Dermis microvascular lymphatic vessel endothelial cell (primary cell): ENCODE measurements at places on chromosomes 2 and 18. TPM values are rescaled to one million over a fixed set of nuclear protein-coding genes. Genes with fewer than 3 reads are reported as not detected.

DNA sequence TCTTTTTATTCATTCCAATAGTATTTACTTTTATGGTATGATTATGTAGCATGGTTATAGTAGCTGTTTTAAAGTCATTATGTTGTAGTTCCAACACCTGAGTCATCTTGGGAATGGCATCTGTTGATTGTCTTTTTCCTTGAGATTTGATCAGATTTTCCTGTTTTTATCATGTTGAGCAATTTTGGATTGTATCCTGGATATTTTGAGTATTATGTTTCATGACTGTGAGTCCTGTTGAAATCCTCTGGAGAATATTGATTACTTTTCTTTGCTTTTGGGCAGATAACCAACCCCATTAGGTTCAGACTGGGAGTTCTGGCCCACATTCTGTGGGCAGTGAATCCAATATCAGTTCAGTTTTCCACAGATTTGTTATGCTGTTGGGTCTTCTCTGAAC, 163.2 kb upstream of the SPRED2 start:
- no peak for DNase-seq

- no peak for DNase-seq
Measured at GRCh38 chr2:129883121-129883520, 96.3 kb upstream of the RAB6C start.

POTEJ gene
- total RNA-seq: 0.26 and 0.38 TPM in 2 replicates

RUFY4 gene
- not detected in 2 replicates for total RNA-seq

ACTR3 gene
- total RNA-seq: 110 and 132 TPM in 2 replicates

GRCh38 chr2:101150306-101151145, 656 bp downstream of the TBC1D8 start:
- DNase-seq: peak; percentile 43

GRCh38 chr2:231521443-231521842, 8.8 kb downstream of the NMUR1 start:
- no peak for DNase-seq

DNA sequence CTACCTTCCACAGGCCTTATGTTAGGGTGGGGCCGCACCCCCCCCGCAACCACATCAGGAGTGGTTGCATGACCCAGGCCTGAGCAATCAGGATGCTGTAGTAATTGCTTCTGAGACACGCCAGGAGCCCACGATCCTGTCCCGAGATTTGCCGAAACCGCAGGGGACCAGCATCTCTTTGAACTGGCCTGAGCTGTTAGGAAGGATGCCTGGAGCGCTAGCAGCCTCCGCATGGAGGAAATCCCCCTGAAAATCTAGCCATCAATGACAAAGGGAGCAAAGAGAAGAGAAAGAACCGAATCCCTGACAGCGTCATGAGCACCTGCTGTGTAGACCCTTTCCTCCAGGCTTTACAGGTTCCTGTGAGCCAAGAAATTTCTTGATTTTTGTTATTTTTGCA, 8.7 kb upstream of the TEX44 start:
- DNase-seq: no peak

- no peak for DNase-seq
Measured at GRCh38 chr2:120230515-120231471, 7.6 kb upstream of the TMEM185B start.

NYAP2 gene
- not detected in 2 replicates for total RNA-seq

CXCR4 gene
- total RNA-seq: 26.8 and 37.0 TPM in 2 replicates

- DNase-seq: no peak
Measured at GRCh38 chr2:203059567-203060240, 45.0 kb downstream of the NBEAL1 start.

GRCh38 chr2:217979151-217979811, 23.5 kb downstream of the TNS1 start:
- peak; percentile 22 for DNase-seq

GRCh38 chr2:223725494-223725893, 111.9 kb downstream of the AP1S3 start:
- peak; percentile 81 for DNase-seq

- no peak for DNase-seq
Measured at GRCh38 chr18:39318008-39318407, 1752.4 kb upstream of the CELF4 start.

MAB21L4 gene
- total RNA-seq: not detected in 2 replicates

DNA sequence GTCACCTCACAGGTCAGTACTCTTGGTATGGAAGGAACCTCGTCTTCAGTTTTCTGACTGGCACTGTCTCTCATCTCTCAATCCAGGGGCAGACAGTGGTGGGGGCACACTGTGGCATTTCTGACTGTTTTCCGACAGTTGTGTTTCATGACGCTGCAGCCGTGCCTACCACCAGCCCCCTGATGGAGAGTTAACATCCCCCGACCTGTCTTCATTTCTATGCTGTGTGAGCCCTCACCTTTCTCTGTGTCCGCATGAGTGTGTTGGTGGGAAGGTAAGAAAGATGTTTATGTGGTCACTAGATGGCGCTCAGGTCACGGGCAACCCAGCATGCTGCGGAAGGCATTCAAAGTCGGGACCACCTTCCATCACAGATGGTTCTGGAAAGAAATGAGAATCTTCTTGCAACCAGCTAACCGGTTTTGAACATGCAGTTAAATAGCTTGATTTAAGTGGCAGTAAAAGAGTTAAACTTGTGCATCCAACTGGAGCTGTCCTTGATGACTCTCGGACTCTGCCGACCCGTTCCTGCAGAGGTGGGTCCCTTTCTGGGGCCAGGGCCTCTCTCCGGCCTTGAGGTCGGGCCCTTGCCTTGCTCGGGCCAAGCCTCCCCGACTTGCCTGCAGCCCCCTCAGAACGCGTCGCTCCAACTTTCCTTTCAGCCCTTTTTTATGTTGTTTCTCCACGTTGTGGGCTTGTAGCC, 92.4 kb downstream of the DYSF start:
- DNase-seq: peak; percentile 60

DNA sequence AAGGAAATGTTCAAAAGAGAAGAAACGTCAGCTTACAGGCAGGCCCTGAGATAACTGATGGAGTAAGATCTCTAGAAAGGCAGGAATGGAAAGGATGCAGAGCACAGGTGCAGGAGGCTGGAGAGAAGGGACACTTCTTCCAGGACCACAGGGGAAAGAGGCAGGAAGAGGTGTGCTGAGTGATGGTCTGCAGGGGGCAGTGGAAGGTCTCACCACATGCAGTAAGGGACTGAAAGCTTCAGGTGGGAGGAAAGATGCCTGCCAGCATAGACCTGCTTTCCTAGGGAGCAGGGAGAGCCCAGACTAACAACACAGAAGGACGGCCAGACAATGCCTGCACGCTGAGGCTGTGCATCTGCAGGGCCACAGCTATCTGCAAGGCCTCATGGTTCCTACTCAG, 156.8 kb downstream of the L3MBTL4 start:
- DNase-seq: no peak

- DNase-seq: peak; percentile 66
Measured at GRCh38 chr2:203808046-203808750, 59.4 kb upstream of the CTLA4 start.

- DNase-seq: no peak
Measured at GRCh38 chr2:187313831-187314230, 134.2 kb downstream of the CALCRL start.

TPO gene
- total RNA-seq: under 0.01 TPM in 1 of 2 replicates, not detected in the other

DNA sequence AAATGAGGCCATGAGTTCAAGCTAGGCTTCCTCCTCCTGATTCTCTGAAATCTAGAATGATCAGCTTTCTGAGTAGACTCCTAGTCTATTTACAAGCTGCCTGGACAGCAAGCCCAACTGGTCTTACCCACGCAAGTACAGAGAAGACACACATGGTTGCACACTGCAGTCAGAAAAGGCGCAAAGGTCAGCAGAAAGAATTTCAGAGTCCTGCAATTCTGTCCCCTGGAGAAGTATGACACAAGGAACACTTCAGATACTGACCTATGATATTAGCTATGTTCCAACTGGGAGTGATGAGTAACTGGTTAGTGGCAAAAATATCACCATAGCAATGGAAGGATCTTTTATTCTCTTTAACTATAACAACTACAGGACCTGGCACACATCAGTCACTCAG, 336.1 kb upstream of the PKDCC start:
- no peak for DNase-seq

ASAP2 gene
- 29.8 and 30.0 TPM in 2 replicates for total RNA-seq

GRCh38 chr18:61064911-61065310, 268.3 kb upstream of the CDH20 start:
- DNase-seq: no peak

DNA sequence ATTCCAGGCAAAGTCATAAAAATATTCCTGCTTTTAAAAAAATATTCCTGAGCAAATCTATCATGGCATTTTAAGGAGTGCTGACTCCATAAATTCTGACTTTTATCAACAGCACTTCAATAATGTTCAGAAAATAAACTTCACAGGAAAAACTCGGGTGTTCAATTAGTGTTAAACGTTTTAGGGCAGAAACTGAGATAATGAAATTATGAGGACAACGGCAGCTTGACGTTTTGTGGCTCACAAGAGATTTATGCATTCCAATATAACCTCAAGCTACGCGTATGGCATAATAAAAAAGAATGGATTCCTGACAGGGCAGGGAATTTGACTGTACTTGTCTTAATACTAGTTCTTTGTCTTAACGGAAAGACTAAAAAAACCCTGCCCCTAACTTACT, 133.2 kb downstream of the ICOS start:
- no peak for DNase-seq

SERPINB11 gene
- total RNA-seq: not detected in 2 replicates

GRCh38 chr2:14626873-14627272, 5.6 kb upstream of the LRATD1 start:
- DNase-seq: no peak

GRCh38 chr2:35803126-35803525, 552.5 kb upstream of the CRIM1 start:
- DNase-seq: no peak

GRCh38 chr18:60248336-60249330, 123.9 kb downstream of the MC4R start:
- DNase-seq: no peak

FRZB gene
- total RNA-seq: 0.13 and 0.51 TPM in 2 replicates

STARD6 gene
- total RNA-seq: 0.13 and 0.26 TPM in 2 replicates

IL18R1 gene
- total RNA-seq: 0.25 and 0.51 TPM in 2 replicates

DNA sequence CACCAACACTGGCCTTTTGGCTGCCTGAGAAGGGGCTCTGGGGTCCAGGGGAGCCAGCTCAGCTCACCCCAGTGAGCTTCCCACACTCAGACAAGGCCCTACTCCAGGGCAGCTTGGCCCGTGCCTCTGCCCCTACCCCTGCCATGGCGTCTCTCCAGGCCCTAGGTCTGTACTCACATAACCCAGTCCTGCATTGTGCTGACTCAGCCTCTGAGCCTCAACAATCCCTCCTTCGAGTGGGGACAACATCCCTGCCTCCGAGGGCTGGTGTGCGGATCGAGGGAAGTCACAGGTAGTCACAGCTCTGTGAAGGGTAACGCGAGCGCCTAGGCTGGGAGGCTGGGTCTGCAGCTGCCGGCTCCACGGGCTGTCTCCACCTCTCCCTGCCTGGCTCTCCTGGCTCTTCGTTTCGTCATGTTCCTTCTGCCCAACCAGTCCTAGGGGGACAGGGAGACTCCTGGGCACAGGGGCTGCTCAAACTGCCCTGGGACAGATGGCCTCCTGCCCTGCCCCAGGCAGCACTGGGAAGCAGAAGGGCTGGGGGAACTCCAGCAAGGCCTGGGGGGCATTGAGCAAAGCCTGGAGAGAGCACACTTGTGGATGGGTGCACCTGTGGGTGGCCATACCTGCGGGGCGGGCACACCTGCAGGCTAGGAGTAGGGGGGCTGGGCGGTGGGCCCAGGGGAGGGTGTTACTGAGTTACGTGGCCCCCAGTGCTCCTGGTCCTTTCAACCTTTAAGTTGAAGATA, 74.6 kb downstream of the RRM2 start:
- DNase-seq: no peak

GRCh38 chr2:152740743-152741328, 22.4 kb downstream of the ARL6IP6 start:
- peak; percentile 51 for DNase-seq

DNA sequence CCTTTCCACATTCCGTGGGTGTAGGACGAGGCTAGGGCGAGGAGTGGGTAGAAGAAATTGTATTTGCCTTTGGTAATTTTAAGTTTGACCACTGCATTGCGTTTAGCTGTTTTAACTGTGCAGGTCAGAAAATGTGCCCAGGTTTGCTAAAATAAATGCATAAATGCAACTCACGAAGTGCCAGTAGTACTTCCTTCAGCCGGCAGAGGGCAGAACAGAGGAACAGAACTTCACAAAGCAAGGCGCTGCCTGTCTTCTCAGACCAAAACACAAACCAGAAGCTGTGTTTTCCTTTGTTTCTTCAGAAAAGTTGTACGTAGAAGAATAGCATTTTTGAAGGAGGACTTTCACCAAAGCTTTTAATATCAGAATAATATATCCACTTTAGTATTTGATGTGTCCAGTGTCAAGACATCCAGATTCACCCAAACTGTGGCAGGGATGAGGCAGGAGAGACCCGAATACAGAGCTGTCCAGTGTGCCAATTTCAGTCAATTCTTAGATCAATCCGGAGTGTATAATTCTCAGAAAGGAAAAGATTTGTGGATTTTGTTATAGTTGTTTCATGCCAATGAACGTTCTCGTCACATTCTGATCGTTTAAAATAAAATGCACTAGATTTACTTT, 348.6 kb downstream of the DLGAP1 start:
- DNase-seq: peak; percentile 27

- no peak for DNase-seq
Measured at GRCh38 chr2:113156278-113157117, 17.3 kb upstream of the PSD4 start.

GRCh38 chr2:48310581-48310980, 219.4 kb upstream of the STON1 start:
- no peak for DNase-seq

GRCh38 chr2:175742367-175742766, 259.7 kb downstream of the LNPK start:
- DNase-seq: no peak

DNA sequence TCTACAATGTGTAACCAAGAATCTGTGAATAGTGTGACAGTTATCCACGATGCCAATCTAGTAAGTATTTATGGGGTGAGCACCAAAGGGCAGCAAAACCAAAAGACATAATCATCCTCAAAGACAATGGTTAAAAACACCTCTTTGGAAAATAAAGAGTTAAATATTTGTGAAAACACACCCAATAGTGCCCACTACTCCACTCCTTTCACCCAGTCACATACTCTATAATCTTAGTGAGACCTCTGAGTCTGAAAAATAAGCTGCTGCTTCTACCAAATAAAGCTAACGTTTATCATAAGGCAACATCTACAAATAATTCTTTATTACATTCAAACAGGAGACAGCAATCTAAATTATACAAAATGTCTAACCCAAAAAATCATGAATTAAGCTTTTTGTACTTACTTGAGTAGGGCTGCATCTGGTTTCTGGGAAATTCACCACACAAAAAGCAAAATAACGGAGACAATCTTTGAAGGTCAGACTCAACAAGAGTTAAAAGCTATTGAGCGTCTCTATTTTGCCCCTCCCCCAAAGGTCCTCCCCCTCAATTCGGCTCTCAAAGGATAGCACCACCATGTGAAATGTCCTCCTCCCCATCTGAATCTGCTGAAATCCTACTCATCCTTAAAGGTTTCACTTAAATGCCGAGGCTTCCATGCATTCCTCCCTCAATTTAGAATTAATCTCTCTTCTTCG, 2.0 kb downstream of the RAPH1 start:
- DNase-seq: no peak

GRHL1 gene
- 0.26 and 0.76 TPM in 2 replicates for total RNA-seq

LIPG gene
- total RNA-seq: 1.3 and 4.2 TPM in 2 replicates

DNA sequence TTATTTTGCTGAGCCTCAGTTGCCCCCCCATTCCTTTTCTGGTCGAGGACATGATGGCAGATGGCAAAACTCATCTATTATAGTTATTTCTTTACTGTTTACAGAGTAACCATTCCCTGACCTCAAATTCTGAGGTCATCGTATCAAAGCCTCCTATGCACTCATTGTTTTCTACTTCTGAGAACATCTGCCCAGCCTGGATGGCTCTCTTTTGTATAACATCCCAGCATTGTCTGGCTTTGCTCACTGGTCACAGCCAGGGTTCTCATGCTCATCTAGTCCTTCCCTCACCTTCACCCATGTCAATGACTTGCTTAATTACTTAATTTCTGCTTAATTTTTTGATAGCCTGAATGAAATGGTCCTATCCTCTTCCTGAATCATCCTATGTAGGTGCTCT, 472.1 kb downstream of the PARD3B start:
- DNase-seq: peak; percentile 9
